ENCODE measurements at places on chromosomes 3 and 15.

GRCh38 chr15:90307661-90308060, 42.2 kb downstream of the NGRN start:
- no peak for DNase-seq

- no peak for DNase-seq
Observed at GRCh38 chr3:149366031-149366430, 11.4 kb downstream of the TM4SF1 start.

DNA sequence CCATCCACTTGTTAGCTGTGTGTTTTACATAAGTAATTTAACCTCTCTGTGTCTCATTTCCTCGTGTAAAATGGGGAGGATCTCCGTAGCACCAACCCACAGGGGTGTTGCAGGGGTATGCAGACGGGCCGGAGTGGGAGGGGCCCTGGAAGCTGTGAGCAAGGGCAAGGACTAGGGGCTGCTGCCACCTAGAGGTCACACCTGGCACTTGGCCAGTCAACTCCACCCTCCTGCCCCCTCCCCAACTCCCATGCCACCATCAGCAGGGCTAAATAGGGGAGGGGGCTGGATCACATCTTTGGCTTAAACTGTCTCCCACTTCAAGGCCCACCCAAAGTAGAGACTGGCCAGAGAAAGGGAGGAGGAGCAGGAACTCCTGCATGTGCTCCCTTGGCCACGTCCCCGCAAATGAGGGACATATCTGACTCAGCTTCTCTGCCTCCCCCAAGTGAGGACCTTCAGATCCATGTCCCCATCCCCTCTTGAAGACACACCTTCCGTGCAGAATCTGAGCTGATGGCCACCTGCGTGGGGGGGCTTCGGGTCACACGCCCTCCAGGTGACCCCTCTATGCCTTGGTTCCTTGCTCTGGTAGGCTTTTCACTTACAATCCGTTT, 2.6 kb downstream of the CCDC9B start:
- DNase-seq = peak; percentile 49

DNA sequence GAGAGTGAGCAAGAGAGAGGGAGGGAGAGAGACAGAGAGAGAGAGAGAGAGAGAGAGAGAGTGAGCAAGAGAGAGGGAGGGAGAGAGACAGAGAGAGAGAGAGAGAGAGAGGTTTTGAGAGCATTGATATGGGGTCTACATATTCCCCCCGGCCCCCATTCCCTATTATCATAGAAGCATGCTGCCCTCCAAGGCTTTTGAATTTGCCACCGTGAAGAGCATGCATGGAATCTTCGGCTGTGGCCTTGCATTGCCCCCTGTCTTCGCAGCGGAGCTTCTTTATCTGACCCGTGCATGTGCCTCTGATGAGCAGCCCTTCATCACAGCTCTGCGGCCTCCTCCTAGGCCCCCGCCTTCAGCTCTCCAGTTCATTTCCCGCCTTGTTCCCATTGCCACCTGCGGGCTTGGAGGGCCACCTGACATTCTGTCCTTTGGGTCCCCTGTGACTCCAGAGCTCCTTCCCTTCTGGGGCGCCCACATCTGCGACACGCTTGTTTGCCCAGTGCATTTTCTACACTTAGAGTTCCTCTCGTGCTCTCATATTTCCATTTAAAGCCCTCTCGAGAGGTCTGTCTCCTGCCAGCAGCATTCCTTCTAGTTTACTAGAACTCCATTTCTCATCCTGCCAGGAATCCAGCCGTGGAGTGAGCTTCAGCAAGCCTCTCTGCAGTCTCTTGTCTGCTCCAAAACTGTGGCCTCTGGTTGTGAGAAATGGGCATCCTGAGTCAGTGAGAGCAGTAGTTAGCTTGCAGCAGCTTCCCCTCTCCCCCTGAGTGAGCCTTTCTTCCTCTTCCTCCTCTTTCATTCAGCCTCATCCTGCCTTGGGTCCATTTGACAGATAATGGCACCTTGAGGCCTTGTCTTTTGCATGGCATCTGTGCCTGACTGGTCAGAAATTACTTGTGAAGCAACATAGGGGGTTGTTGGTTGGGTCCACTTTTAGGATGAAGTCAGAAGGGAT, 25.3 kb downstream of the LPP start:
- no peak for DNase-seq
